ENCODE measurements at places on chromosomes 13 and 19. TPM values are rescaled to one million over a fixed set of nuclear protein-coding genes. Genes with fewer than 3 reads are reported as not detected.

SIAH3 gene
- 0.34 TPM for total RNA-seq

SHANK1 gene
- total RNA-seq, result 1.2 TPM

APOC4 gene
- not detected for total RNA-seq

- no peak for DNase-seq
These were observed 1.6 kb upstream of the CLEC11A start for GRCh38 chr19:50721441-50722137.

- no peak for DNase-seq
These were observed 72.3 kb downstream of the NAA16 start for GRCh38 chr13:41383386-41383785.

DNA sequence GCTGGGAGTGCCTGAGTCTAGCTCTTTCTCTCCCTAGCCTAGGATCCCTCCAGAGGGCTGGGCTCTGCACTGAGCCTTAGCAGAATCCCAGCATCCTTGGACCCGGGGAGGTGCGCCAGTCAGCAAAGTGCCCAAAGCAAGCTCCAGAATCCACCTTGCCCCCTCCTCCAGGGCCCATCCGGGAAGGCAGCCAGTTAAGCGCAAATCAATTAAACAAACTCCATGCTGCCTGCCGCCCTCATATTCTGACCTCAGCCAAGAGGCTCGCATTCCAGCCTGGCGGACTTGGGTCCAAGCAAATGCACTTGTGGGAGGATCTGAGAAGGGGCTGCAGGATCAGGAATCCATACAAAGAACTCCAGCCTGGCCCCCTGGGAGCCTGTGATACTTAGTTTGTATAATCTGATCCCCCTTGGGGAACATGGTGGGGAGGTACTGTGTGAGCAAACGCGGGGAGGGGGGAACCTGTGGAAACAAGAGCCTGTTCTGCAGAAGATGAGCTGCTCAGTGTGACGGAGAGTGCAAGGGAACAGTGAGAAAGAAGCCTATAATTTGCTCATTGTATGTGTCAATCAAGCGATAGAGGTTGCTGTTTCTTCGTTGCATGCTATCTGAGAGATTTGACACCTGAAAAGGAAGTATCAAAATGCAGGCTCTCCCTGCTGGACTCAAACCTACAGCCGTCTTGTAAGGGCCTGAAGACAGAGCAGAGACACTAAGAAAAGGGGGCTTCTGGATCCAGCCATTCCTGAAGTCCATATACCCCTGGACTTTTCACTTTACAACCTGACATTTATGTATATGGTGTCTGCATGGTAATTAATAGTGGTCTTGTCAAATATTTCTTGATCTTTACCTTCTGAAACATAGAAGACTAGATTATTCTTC is 29.4 kb downstream of the ZNRF4 start:
- no peak for DNase-seq
